ENCODE measurements at places on chromosomes 4 and X.

DNA sequence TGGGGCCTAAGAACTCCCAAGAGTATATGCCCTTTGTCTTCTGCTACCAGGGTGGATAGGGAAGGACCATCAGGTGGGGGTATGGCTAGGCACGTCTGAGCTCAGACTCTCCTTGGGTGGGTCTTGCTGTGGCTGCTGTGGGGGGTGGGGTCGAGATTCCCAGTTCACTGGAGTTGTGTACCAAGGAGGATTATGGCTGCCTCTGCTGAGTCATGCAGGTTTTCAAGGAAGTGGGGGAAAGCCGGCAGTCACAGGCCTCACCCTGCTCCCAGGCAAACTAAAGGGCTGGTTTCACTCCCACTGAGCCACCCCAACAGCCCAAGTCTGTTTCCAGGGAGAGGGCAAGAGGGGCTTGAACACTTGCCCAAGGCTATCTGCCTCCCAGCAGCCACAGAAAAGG, 249.7 kb downstream of the NR3C2 start:
- DNase-seq: no peak

- DNase-seq: no peak
These were observed 59.6 kb upstream of the IRF2 start for GRCh38 chr4:184533908-184534307.

GRCh38 chrX:111100191-111100590, 4.2 kb downstream of the PAK3 start:
- peak; percentile 1 for DNase-seq

GRCh38 chr4:54556051-54556450, 101.7 kb upstream of the KIT start:
- DNase-seq: no peak

GRCh38 chr4:123892368-123892976, 495.9 kb downstream of the SPRY1 start:
- no peak for DNase-seq

- no peak for DNase-seq
These were observed 6.9 kb downstream of the CXCL10 start for GRCh38 chr4:76016393-76016792.

DNA sequence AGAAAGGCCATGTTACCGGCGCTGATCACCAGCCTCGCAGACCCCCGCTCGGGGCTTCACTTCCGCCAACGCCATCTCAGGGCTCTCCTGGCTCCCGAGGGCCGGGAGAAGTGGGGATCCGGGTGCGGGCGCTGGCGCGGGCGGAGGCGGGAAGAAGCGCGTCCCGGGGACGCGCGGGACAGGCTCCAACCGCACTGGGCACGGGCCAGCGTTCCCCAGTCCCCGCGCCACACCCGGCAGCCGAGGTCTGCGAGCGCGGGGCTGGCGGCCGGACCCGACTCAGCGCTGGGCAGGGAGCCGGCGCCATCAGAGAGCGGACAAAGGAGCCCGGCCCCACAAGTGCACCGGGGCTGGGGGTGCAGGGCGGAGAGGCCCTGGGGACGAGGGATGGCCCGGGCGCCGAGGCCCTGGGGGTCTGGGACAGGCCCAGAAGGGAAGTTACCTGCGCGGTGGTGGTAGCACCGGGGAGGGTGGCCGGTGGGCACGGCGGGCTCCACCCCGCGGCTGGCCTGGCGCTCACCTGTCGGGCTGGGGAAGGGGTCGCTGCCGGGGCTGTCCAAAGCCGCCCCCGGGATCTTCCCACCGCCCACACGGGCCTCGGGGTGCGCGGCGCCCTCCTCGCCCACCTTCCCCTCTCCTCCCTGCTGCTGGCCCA, 449 bp downstream of the CTPS2 start:
- DNase-seq: no peak

DNA sequence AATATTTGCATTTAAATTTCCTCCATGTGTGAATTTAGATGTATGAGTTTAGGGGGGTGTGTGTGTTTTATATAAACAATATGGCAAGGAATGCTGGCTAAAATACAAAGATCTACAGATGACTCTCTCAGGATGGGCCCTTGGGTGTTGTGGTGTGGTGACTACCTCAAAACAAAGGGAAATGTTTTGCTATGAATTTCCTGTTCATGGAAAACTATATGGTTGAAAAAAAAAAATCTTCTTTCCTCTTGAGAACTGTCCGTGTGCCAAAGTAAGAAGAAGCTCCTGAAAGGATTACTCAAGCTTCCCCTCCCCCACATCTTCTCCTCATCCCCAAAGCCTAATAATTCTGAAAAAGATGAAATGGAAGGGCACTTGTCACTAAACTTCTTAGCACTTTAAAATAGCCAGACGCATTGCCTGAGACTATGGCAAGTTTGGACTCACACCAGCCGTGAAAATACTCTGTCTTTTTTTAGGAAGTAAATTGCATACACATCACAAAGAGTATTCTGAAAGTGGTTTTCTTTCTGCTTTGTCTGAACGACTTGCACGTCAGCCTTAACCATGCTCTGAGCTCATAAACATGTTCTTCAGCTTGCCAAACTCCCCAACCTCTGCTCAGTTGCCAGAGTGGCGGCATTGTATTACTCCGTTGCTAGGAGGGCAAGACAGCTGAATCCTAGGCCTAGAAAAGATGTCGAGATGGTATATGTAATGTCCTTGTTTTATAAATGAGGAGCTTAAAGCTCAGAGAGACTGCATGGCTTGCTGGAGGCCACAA, 250.4 kb upstream of the JADE1 start:
- no peak for DNase-seq

DNA sequence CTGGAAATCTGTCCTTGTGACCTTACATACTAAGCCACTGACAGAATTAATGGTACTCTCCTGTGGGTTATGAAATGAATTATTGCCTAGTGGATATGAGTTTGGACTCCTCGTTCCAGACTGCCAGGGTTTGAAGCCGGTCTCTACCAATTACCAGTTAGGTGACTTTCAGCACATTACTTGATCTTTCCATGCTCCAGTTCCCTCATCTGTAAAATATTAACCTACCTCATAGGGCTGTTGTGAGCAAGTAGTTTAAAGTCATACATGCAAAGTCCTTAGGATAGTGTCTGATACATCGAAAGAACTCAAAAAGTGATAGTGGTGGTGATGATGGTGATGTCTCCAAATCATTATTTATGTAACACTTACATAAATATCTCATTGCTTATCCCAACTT, 373.5 kb upstream of the ARX start:
- no peak for DNase-seq

All from HCEC 1CT (cell line).